ENCODE measurements at places on chromosomes 12 and 14.

- no peak for DNase-seq
Measured at GRCh38 chr12:115650026-115650425, 627.5 kb downstream of the MED13L start.

DNA sequence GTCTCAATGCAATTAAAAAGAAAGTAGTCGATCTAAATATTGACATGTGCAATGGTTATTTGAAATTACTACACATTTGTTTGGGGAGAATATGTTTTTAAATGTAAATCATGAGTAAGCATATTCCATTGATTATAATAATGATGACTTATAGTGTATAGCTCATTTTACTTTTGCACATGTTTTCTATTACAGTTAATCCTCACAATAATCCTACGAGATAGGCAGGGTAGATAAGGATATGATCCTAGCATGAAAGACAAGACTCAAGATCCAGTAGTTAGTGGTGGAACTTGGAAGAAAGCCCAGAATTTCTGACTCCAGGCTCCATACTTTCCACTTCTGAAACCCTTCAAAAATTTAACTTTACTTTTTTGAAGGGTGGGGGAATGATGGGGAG is 94.0 kb downstream of the NAV3 start:
- no peak for DNase-seq

- no peak for DNase-seq
Measured at GRCh38 chr14:51630987-51631386, 20.7 kb upstream of the FRMD6 start.

GRCh38 chr12:121184425-121184824 is 25.5 kb upstream of the P2RX4 start:
- no peak for DNase-seq

DNA sequence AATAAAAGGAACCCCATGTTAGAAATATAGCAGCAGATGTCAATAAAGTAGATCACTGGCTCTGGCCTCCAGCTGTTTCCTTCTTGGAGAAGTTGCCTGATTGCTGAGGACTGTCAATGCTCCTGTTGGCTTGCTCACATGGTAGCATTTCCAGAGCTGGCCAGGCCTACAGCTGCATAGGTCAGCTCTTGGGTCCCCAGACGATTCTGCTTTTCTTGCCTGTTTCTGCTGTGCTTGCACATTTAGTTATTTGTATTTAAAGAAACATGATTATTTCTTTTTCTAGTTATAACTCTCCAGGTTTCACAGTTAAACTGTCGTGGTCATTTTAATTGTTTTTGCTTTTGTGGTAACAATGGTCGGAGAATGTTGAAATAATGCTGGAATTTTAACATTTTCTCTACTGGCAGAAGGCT is 7.2 kb downstream of the NAV3 start:
- no peak for DNase-seq

DNA sequence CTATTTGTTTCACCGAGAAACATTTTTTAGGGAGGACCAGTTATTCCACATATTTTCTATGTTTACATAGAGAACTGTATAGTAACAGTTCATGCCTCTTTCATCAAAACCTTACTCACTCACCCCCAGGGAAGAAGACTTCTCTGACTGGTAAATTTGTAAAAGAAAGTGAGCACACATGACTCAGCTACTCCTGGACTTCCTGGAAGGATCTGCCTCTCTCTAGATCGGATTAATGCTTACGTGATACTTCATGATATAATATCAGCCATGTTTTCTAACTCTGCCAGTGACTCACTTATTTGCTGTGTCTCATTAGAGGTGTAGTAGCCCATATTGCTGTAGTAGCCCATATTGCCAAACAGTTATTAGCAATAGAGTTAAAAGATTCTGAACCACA is 494.3 kb upstream of the ATXN7L3B start:
- DNase-seq = no peak

DNA sequence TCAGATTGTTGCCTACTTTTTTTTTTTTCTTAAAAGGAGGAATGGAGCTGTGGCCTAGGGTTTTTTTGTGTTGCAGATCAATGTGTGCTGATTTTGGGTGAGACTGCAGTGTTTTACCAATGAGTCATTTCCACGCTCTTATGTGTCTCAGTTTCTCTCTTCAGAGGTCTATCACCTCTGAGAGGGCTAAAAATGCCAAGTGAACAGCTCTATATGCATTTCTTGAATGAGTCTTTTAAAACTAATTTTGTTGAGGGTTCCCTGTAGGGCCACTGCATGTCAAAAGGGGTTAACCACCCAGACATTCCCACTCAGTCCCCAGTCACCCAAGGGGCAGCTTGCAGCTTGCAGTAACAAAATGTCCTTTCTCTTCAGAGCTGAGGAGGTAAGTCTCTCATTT is 24.3 kb upstream of the GLIPR1L2 start:
- DNase-seq = no peak

GRCh38 chr12:73352826-73353225 is 1080.7 kb downstream of the TRHDE start:
- no peak for DNase-seq

DNA sequence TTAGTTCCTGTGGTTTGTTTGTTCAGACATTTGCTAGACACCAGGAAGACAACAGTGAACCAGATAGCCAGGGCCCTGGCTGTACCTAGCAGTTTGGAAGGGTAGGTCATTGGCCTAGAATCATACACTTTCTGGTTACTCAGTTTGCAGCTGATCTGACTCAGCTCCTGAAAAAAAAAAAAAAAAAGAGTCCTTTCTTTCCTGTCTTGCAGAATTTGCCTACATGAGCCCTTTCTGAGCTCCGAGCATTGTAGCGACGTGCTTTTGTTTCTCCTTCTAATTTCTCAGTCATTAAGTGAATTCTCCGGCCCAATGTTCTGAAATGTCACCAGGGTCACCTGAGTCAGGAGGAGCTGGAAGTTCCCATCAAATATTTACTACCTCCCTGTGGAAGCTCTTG is 2.4 kb downstream of the CABP1 start:
- DNase-seq = no peak

DNA sequence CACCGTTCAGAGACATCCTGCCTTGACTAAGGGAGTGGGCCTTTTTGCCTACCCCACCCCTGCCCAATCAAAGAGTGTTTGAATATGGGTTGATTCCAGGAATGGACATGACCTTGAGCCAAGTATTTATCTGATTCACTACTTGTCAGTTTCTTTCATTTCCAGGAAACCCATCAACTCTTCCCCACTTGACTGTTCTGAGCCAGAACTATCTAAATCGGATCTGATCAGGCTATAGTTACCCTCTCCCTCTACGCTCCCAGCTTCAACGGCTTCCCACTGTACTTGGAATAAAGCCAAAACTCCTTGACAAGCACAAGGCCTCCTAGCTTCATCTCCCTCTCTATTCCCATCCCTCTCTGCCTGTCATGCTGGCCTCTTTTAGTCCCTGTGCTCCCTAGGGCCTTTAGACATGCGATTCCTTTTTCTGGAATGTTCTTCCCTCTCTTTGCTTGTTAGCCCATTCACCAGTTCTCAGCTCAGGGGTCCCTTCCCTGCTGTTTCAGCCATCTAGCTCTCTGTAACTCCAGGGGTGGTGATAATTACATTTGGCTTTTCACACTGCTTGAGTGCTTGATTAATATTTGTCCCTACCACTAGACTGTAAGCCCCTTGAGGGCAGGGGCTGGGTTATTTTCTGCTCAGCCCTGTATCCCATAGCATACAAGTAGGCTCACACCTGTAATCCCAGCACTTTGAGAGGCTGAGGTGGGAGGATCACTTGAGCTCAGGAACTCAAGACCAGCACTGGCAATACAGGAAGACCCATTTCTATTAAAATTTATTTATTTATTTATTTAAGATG is 5.5 kb upstream of the ITPK1 start:
- DNase-seq = no peak

- no peak for DNase-seq
Measured at GRCh38 chr14:22448905-22449599, 140.0 kb downstream of the DAD1 start.

DNA sequence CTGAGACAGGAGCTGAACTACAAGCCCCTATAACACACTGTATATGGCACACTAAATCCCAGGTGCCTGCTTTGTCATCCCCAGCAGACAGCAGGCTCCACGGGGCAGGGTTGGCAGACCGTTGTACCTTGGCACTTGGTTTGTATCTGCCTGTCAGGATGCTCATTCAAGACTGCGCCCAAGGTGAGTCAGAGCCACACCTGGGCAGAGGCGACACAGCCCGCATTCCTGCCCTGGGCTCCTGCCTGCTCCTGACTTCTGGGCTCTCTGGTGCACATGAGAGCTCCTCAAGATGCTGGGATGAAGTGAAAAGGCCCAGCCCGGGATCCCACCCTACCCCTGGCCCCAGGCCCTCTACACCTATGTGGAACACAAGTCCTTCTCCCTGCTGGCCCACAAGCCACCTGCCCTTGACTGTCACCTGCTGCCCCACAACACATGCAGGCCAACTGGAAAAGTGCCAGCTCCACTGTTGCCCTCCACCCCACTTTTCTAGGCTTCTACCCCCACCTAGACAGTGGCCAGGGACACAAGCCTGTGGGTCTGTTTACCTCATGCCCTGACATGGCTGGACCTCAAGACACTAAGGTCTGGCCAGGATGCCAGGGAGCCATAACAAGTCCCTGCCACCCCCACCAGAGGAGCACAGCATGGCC is 30.8 kb upstream of the PNMA1 start:
- no peak for DNase-seq

GRCh38 chr14:39029789-39030188 is 73.2 kb downstream of the SEC23A start:
- no peak for DNase-seq

GRCh38 chr12:103676893-103677292 is 89.8 kb downstream of the STAB2 start:
- DNase-seq = no peak

DNA sequence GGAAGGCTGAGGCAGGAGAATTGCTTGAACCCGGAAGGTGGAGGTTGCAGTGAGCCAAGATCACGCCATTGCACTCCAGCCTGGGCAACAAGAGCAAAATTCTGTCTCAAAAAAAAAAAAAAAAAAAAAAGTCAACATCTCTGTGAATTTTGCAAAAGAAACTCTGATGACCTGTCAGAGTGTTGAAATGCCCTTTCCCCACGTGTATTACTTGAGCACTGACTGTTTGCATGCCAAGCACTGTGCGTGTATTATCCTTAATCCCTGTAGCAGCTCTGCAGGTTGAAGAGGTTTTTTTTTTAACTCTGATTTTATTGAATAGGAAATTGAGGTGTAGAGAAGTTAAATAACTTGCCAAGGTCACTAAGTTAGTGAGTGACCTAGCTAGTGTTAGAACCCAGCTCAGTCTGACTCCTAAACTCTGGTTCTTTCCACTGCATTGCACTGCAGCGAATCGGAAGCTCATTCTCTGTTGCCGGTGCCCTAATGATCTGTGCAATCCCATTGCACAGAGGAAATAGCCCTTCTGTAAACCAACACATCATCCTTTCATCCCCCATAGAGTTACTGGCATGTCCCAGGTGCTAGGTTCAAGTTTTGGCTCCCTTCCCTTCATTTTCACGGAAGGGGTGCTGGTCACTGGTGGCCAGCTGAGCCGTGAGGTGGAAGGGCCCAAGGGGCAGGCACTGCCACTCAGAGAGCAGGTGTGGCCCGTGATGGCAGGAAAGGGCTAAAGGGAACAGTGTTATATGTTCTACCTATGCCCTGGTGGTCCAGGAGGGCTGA is 122.3 kb downstream of the EML1 start:
- no peak for DNase-seq

DNA sequence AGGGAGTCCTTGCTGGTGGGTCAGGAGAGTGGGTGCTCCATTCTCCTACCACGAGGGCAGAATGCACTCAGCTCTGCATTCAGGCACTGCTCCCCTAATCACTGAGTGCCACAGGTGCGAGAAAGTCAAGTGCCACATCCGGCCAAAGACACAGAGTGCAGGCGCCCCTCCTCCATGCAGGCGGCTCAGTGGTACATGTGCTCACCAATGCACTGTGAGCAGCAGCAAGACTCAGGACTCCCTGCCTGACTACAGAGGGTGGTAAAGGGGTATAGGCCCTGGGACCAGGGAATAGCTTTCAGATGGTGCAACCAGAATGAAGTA is 32.9 kb downstream of the ZFYVE21 start:
- DNase-seq = no peak

DNA sequence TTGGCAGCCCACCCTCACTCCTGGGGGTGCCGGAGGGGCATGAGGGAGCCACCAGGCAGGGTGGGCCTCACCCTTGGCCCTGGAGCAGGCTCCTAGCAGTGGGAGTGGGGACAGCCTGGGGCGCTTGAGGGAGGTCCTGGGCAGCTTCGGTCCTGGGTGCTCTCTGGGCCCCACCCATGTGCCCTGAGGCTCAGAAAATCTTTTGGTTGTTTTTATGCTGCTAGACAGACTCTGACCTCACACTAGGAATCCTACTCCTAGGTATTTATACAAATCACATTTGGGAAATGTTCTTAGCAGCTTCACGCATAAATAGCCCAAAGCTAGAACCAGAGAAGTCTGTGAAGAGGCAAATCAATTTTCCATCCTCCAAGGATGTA is 10.9 kb upstream of the ULK1 start:
- DNase-seq = no peak
